ENCODE measurements at places on chromosomes 6 and 20.
A peak's percentile ranks its signal among the peaks of the same experiment; 100 is the strongest.

DNA sequence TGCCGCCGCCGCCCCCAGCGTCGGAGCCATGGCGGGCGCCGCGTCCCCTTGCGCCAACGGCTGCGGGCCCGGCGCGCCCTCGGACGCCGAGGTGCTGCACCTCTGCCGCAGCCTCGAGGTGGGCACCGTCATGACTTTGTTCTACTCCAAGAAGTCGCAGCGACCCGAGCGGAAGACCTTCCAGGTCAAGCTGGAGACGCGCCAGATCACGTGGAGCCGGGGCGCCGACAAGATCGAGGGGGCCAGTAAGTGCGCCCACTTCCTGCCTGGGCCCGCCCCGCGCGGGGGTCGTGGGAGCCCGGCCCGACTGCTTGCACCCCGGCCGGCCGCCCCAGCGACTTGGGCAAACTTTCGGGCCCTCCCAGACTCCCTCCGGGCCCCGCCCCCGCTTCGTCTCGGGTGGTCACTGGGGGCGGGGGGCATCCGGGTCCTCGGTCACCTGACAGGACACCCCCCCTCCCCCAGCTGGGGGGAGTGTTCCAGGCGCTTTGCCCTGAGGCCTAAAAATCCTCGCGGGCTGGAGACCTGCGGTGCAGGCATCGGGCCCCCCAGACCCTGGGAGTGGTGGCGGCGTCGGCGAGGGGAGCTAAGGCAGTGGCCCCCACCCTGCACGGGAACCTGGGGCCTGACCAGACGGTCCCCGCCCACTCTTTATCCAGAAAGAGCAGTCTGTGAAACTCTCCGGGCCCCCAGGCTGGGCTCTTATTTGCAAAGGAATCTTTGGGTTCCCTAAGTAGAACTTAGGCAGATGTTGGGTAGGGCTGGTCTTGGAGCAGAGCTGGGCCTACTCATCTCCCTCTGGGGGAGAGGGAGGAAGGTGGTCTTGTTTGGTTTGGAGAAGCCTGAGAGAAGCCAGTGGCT, 501 bp downstream of the PLCG1 start:
- peak; percentile 81 for DNase-seq

- DNase-seq = no peak
These were observed 46.8 kb downstream of the PYGB start for GRCh38 chr20:25294459-25295385.

DNA sequence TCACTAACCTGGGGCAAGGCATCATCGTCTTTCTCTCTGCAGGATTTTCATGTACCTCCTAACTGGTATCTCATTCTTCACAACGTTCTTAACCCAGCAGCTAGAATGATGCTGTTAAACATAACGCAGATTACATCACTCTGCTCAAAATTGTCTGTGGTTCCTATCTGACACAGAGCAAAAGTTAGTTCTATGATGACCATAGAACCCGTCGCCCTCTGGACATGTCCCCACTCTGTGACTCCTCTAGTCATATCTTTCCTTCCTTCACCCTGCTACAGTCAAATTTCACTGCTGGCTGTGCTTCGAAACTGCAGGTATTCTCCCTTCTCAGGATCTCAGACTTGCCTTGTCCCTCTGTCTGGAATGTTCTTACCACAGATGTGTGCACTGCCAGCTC, 87.4 kb upstream of the TPD52L1 start:
- no peak for DNase-seq

DNA sequence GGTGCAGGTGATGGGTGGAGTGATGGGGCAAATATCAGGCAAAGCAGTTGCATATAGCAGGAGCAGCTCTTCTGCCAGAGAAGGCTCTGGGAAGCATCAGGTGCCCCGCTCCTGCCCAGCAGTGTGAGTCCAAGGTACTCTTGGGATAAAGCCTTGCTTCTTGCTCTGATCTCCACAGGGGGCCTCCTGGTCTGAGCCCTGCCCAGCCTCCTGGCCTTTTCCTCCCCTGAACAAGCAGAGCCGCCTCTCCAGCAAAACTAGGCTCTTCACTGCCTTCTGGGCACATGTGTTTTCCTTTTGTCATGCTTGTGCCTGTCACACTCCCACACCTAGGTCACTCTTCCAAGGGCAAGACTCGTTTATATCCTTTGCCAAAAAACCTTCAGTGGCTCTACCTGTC, 34.3 kb downstream of the SIRPA start:
- no peak for DNase-seq

DNA sequence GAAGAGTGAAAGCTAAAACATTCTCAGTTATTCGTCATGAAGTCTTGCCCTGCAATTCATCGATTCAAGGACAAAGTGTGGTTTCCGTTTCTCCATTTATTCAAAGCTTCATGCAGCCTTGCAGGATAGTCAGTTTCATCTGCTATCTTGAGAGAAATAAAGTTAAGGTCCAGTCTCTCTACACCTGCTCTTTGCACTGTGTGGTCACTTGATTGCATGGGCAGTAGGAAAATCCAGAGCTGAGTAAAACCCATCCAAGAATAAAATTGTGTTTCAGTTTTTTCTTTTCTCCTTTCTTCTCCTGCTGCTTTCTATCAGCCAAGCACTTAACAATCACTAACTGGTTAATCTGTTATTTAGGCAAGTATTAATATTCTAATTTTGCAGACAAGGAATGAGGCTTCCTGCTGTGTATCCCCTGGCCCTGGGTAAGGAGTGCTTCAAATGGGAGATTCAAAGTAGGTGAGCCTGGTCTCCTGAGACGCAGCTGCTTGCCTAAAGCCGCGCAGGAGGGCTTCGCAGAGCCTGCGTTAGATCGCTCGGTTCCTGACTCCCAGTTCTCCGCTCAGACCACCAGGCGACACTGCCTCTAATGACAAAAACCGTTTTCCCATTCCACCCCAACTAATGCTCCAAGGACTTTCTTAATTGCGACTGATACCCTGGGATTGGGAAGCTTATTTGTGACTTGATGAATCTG, 808.3 kb downstream of the TFAP2A start:
- no peak for DNase-seq

DNA sequence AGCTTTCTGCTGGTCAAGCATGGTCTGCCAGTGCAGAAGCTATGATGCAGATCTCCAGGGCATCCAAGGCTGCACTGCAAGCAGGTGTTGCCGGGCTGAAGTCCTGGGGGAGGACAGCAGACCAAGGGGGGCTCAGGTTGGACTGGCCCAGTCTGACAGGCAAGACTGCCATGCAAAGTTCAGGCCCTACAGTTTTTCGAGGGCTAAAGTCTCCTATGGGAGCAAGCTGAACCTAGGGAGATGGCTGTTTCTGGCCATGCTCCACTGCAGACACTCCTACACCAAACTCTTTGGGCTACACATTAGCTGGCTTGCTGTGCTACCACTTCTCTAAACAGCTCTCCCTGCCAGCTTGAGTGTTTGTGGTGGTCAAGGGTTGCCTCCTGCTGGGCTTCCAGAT, 130.0 kb upstream of the SYNCRIP start:
- no peak for DNase-seq

- no peak for DNase-seq
These were observed 14.4 kb upstream of the SLC17A2 start for GRCh38 chr6:25944688-25945574.

DNA sequence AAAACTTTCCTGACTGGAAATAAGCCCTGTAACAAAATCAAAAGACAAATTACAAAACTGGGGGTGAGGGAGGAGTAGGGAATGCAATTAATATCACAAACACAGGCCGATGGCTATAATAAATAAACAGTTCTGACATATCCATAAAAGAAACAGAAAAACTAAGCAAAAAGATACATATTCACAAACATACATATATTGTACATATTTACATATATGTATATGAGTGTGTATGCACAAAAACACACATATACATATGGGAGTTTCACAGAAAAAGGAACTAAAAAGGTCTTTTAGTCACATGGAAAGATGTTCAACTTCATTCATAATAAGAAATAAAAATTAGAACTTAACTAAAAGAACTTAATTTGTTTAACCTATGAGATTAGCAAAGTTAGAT, 292.7 kb downstream of the TFAP2A start:
- no peak for DNase-seq

- DNase-seq = no peak
These were observed 35.7 kb upstream of the OGFRL1 start for GRCh38 chr6:71252960-71253359.
